ENCODE measurements at places on chromosomes 2 and 18.

- DNase-seq = no peak
These were observed 85.9 kb upstream of the FOXI3 start for GRCh38 chr2:88538362-88538917.

- no peak for DNase-seq
These were observed 371.9 kb upstream of the KCNH7 start for GRCh38 chr2:163210430-163210918.

DNA sequence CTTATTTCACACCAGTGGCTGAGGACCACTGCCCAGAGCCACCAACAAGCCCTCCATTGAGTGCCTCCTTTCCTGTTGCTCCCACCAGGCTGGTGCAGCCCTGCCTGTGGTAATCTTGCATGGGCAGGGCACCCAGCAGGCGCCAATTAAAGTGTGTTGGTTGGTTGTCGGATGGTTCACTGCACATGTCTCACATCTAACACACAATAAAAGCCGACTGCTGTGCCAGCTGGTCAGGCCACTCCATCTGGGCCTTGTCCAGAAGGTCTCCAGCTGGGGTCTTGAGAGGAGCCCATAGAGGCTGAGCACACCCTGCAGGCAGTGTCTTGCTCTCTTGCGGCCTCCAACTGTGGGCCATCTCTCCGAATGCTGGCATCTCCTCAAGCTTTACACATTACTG, 494.8 kb upstream of the KLHL29 start:
- DNase-seq = no peak

- no peak for DNase-seq
These were observed 47.5 kb upstream of the NEMP2 start for GRCh38 chr2:190582019-190582418.

GRCh38 chr2:68463287-68463877, 3.7 kb downstream of the FBXO48 start:
- DNase-seq = no peak

- DNase-seq = no peak
These were observed 199.7 kb downstream of the PID1 start for GRCh38 chr2:229071292-229071976.

DNA sequence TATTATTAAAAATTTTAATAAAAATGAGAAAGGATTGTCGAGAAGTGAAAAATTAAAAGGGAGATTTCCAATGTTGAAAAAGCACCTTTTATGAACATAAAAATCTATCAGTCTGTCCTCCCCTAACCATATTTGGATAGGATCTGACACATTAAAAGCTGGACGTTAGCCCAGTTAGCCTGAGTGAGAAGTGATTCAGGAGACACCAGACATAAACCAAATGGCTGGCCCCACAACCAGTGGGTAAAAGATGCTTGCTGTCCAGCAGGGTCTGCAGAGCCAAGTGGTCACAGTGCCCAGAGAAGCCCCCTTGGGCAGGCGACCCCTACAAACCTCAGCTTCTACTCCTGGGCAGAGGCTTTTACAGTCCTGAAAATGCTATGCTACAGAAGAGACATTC, 253.8 kb upstream of the LYPD1 start:
- no peak for DNase-seq

GRCh38 chr2:16348821-16349515, 316.7 kb downstream of the CYRIA start:
- no peak for DNase-seq

Measured in activated effector memory CD4-positive, alpha-beta T cell treated with anti-CD3 and anti-CD28 coated beads, Interleukin-2, amount 50 U/mL, for 16 hours (primary cell).